Activated CD8-positive, alpha-beta memory T cell treated with anti-CD3 and anti-CD28 coated beads for 4 hours (primary cell): ENCODE measurements at places on chromosomes 11 and 22.

DNA sequence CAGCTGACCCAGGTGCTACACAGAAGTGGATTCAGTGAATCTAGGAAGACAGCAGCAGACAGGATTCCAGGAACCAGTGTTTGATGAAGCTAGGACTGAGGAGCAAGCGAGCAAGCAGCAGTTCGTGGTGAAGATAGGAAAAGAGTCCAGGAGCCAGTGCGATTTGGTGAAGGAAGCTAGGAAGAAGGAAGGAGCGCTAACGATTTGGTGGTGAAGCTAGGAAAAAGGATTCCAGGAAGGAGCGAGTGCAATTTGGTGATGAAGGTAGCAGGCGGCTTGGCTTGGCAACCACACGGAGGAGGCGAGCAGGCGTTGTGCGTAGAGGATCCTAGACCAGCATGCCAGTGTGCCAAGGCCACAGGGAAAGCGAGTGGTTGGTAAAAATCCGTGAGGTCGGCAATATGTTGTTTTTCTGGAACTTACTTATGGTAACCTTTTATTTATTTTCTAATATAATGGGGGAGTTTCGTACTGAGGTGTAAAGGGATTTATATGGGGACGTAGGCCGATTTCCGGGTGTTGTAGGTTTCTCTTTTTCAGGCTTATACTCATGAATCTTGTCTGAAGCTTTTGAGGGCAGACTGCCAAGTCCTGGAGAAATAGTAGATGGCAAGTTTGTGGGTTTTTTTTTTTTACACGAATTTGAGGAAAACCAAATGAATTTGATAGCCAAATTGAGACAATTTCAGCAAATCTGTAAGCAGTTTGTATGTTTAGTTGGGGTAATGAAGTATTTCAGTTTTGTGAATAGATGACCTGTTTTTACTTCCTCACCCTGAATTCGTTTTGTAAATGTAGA, 1.7 kb downstream of the MALAT1 start:
- no peak for DNase-seq

DNA sequence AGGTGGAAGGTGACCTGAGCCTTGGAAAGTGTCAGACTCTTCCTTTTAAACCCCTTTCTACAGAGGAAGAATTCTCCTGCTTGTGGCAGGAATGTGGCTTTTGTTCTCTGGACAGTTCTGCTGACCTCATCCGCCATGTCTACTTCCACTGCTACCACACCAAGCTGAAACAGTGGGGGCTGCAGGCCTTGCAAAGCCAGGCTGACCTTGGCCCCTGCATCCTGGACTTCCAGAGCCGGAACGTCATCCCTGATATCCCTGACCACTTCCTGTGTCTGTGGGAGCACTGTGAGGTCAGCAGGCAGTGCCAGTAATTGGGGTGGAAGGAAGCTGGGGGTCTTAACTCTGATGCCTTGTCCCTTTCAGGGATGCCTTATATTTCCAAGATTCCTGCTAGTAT, 9.3 kb downstream of the HINFP start:
- DNase-seq: no peak

GRCh38 chr11:36377759-36378564, 81.9 kb downstream of the PRR5L start:
- no peak for DNase-seq

DNA sequence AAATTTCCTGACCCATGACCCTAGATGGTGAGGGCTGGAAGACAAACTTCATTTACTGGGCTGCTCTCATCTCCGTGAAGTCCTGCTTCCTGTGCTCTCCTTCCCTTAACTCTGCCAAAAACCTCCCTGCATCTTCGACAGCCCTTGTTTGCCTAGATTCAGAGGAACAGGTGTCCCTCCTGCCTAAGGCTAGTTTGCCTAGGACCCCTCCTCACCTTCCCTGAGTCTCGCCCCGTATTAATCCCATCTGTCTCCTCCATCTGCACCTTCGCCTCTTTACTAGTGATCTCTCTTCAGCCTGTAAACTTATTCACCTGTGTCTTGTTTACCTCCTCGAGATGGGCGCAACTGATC, 33.1 kb downstream of the EIF3F start:
- no peak for DNase-seq

DNA sequence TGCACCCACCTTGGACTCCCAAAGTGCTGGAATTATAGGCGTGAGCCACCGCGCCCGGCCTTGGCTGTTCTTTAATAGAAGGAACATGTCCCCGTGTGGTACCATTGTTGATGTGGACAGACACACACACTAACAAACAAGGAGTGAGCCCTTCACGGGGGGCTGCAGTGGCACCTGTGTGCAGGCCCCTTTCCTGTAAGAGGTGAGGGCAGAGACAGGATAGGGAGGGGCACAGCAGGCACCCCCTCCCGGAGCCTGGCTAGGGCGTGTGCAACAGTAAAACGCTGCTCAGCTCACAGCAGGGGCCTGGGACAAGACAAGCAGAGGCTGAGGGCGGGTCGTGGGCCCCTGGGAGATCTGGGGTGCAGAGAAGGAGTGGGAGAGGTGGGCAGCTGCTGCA, 37.8 kb downstream of the GRIK4 start:
- DNase-seq: no peak

GRCh38 chr11:71146846-71147245, 105.5 kb downstream of the SHANK2 start:
- no peak for DNase-seq

DNA sequence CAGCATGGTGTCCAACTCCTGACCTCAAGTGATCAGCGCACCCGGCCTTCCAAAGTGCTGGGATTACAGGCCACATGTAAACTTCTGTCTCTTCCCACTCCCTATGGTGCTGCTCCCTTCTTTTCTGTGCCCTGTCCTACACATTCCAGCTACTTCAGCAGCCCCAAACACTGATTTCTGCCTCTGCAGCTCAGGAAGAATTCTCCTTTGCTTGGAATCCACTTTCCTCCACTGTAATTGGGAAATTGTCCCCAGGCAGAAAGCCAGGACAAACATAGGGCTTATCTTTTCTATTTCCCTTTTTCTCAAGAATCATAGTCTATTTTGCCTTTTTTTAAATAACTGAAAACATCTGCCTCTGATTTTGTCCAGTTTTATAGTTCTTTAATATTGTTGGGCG, 21.3 kb upstream of the DRG1 start:
- no peak for DNase-seq
